Right lung (tissue), 10 donors: ENCODE measurements at places on chromosomes 4 and X. TPM values are rescaled to one million over a fixed set of nuclear protein-coding genes. Genes with fewer than 3 reads are reported as not detected.

The ALPK1 gene
- 19.6 TPM for polyA plus RNA-seq

- no peak for DNase-seq
These were observed 263.8 kb upstream of the NDST3 start for GRCh38 chr4:117770269-117771102.

The PHEX gene
- 10.5 TPM for polyA plus RNA-seq

DNA sequence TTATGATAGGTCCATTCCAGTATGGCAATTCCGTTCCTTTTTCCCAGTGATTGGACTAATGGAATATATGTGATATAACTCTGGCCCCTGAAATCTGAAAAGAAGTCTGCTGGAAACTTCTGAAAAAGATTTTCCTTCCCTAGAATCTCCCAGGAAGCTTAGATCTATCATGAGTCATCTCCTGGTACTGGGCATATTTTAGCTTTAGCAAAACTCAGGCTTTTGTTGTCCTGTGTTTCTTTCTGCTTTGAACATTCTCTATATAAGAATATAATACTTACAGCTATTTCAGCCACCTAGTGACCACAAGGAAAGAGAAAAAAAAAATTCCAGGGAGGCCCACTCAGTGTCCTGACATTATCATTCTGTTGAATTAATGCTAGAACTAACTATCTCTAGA, 597.2 kb upstream of the GRIA3 start:
- no peak for DNase-seq

GRCh38 chrX:86137071-86137470, 11.2 kb upstream of the DACH2 start:
- DNase-seq, result no peak

The GIMD1 gene
- not detected for polyA plus RNA-seq

The TMPRSS11F gene
- polyA plus RNA-seq, result 0.05 TPM

DNA sequence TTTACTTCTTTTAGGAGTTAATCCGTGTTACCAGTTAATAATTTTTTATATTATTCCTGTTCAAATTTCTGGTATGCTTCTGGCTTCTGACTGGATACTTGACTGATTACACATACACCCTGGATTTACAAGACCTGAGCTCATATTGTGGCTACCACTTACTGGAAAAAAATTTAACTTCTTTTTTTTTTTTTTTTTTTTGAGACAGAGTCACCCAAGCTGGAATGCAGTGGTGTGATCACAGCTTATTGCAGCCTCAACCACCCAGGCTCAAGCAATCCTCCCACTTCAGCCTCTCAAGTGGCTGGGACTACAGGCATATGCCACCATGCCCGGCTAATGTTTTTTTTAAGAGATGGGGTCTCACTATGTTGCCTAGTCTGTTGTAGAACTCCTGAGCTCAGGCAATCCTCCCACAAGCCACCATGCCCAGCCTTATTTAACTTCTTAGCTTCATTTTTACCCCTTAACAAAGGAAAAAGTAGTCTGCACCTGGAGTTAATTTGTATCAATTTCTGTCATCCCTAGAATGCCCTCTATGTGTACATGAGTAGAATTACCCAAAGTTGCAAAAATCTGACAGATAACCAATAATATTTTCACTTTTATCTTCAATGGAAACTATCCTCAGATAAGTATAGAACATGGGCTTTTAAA, 50.3 kb downstream of the TMEM165 start:
- DNase-seq, result no peak

DNA sequence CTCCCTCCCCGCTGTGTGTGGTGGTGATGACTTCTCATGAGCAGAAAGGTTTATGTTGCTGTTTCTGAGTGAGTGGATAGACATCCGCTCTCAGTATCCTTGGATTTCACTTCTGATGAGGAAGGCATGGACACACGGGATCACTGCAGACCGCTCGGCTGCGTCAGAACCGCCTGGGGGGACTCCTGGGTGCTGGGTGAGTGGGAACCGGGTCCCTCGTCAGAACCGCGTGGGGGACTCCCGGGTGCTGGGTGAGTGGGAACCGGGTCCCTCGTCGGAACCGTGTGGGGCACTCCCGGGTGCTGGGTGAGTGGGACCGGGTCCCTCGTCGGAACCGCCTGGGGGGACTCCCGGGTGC, 9.0 kb downstream of the CTBP1 start:
- no peak for DNase-seq

DNA sequence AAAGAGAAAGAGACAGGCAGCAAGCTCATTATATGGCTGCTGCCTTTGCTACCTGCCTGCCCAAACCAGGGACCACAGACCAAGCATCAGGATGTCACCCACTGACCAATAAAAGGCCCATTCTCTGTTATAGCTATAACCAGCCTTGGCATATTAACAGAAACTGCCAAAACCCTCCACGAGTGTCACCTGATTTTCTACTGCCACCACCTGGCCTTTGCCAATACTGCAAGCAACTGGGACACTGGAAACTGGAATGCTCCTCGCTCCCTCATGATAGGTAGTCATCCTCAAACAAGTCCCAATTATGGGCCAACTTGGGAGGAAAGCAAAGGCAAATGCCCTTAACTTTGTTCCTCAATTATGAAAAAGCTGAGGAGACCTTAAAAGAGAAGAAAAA, 76.0 kb downstream of the SPIN4 start:
- no peak for DNase-seq

DNA sequence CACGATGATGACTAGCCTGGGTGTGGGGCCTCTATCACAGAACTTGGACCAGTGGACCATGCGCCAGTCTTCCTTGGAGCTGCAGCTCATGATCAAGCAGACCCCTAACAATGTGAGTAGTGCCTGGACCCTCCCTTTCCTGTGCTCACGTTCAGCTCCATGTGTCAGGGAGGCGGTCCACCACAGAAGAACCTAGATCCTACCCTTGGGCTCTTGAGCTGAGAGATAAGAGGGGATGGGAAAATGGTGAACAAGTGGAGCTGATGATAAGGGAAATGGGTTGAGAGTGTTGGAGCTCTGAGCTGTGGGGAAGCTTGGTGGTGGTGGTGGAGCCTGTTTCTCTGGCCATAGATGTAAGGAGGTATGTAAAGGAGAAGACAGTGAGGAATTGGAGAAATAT, 13.1 kb downstream of the MED12 start:
- DNase-seq, result no peak

The XAGE1A gene
- not detected for polyA plus RNA-seq

DNA sequence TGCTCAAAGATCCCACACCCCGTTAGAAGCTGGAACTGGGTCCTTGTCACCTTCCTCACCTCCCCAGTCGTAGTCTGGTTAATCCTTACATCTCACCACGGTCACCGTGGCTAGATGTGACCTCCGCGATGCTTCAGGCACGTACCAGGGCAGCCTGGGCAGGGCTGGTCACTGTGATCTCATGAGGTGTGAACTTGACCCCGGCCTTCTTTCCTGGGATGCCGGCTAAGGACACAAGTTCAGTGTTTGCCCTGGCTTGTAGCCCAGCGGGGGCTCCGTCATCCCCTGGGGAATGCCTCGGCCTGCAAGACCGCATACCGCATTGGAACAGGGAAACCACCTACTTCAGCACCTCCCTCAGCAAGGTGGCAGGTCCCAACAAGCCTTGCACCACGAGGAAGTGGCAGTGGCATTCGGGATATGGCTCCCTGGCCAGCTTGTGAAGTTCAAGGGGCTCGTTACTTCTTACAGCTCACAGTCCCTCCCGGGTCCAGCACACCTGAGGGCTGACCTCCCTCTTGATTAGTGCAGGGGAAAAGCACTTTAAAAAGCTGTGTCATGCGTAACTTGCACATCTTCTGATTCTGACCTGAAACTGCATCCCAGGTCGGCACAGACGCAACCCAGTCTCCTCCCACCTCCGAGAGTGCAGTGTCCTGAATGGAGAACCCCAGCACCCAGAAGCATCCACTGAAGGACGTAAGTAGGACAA, 25.9 kb downstream of the NOP14 start:
- no peak for DNase-seq
